ENCODE measurements at places on chromosomes 3 and 15.
A peak's percentile ranks its signal among the peaks of the same experiment; 100 is the strongest.

DNA sequence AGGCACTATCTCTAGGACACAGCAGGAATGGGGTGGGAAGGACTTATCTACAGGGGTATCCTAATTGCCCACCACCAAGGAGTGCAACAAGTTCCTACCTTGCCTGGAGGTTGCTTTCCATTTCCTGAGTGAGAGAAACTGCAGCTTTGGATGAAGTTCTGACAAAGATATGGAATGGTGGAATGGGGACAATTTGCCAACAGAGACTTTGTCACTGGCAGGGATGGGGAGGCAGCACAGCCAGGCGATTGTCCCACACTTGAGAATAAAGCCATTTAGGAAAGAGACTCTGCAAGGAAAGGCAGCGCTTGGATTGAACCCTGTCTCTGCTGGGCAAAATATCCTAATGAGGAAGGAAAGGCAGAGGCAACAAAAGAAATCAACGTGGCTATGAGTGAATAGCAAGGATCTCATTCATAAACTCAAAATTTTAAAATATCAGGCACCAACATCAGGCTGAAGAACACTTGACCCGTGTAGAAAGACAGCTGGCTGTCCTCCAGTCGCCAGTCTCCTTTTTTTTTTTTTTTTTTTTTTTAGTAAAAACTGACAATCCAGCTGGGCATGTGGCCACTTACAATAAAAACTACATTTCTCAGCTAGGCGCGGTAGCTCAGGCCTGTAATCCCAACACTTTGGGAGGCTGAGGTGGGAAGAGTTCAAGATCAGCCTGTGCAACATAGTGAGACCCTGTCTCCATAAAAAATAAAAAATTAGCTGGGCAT is 31.6 kb upstream of the PDE8A start:
- DNase-seq: no peak

DNA sequence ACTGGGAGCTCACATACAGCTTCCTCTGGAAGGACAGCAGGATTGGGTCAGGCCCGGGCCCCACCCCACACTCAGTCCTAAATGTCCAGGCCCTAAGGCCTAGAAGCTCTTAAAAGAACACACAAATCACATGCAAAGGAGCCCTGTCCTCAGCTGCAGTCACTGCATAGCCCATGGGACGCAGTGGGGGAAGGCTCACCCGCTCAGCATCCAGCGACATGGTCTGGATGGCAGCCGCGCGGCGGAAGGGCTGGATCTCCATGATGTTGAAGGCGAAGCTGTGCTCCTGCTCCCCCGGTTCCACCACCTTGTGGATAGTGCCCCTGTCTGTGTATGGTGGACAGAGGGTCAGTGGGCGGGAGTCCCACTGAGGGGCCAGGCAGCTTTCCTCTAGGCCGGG is 22.1 kb downstream of the SEMA7A start:
- DNase-seq: no peak

GRCh38 chr3:97009427-97010019 is 195.1 kb downstream of the EPHA6 start:
- no peak for DNase-seq

GRCh38 chr3:63993653-63994079 is 29.6 kb downstream of the PSMD6 start:
- DNase-seq: no peak

GRCh38 chr3:64438812-64439211 is 213.5 kb upstream of the PRICKLE2 start:
- no peak for DNase-seq

DNA sequence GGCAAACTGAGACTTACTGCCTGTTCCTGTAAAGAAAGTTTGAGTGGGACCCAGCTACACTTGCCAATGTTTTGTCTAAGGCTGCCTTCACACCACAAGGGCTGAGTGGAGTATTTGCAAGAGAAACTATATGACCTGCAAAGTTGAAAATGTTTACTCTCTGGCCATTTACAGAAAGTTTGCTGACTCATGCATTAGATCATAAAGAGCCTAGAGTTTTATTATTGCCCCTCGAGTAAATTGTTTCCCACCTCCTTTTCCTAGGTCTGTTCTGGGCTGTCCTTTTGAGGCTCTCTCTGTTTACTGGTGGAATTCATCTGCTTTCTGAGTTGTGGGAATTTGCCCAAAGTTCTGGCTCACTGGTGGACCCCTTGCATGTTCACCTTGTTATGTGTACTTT is 6.7 kb upstream of the PROK2 start:
- no peak for DNase-seq

DNA sequence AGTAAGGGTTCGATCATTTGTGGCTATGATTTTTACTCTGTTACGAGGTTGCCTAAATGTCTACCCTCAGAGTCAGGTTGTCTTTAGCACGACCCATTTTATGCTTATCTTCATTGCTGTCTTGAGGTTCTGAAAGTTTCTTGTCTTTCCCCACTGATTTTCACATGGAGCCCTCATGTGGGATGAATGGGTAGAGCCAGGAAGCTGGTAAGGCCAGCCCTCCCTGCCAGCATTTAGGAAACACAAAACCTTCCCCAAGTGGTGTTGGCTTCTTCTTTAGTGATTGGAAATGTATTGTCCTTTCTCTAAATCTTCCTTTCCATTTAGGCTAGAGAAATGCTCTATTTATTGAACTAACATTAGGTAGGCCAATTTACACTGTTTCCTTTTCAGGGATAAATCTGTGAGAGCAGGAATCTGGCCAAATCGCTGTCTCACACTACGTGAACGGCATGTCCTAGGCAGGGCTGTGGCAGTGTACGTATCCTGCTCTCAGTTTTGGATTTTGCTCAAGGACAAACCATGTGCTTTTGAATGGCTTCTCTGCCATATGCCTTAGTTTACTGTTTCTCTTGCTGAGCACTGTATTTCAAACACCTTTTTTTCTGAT is 43.7 kb downstream of the MYZAP start:
- peak; percentile 20 for DNase-seq

GRCh38 chr15:27599034-27599433 is 500.1 kb downstream of the OCA2 start:
- no peak for DNase-seq

DNA sequence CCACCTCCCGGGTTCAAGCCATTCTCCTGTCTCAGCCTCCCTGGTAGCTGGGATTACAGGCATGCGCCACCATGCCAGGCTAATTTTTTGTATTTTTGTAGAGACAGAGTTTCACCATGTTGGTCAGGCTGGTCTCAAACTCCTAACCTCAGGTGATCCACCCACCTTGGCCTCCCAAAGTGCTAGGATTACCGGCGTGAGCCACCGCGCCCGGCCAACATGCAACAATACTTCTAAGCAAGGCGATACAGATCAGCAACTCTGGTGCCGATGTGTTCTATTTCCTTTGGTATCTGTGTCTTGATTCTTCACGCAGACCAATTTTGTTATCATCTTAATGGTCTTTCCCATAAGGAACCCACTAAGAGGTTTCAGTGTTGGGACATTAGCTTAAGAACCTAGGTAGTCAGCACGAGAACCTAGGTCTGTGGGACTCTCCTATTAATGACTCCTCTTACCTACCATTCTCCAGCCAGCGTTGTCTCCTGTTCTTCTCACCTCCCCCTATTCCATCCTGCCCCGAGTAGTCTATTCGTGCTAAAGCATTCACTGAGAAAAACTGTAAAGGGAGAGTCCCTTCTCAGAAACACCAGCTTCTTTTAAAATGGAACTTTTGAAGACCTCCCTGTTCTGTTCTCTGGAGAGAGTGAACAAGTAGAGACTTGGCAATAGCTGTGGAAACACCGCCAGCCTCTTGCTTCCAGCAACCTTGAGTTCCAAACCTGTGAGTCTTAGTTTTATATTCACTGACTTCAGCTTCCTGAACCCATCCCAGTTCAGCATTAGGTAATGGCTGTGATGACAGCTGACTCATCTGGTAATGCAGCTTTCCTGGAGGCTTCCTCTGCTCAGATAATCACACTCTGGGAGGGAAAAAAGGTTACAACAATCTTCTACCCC is 61.2 kb downstream of the TSC22D2 start:
- DNase-seq: peak; percentile 17

- no peak for DNase-seq
Measured at GRCh38 chr3:106425026-106425425, 556.2 kb upstream of the CBLB start.

GRCh38 chr3:63624941-63625560 is 27.4 kb upstream of the SNTN start:
- no peak for DNase-seq

DNA sequence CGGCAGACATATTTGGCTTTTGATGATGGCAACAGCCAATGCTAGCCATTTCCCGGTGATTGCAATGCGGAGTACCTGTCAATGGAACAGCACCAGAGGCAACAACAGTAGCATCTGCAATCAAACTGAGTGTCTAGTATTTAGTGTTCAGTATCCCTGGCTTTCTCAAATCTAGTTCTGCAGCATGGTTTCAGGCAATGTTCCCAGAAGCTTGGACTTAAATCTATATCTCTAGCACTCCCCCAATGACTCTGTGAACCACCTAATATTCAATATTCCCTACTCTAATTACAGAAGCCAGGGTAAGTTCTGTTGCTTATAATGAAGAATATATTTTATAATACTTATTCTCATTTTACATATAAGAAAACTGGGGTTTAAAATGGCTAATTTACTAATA is 48.2 kb downstream of the TBL1XR1 start:
- DNase-seq: no peak

- DNase-seq: no peak
Measured at GRCh38 chr3:8450618-8451017, 51.0 kb upstream of the LMCD1 start.

DNA sequence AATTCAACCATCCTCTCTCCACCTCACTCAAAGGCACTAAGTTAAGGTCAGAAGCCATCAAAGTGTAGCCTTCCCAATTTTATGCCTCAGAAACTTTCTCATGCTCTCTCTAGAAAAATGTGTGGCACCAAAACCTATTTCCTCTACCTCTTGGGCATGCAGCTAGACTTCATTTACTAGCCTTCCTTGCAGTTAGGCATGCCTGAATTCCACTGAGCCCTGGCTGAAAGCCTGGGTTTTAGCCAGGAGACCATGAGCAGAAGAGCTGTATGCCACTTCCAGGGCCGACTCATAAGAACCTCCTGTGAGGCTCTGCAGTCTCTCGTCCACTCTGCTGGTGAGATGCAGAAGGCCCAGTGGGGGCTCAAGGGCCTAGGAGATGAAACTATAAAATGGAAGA is 145.0 kb downstream of the MYLK start:
- no peak for DNase-seq

DNA sequence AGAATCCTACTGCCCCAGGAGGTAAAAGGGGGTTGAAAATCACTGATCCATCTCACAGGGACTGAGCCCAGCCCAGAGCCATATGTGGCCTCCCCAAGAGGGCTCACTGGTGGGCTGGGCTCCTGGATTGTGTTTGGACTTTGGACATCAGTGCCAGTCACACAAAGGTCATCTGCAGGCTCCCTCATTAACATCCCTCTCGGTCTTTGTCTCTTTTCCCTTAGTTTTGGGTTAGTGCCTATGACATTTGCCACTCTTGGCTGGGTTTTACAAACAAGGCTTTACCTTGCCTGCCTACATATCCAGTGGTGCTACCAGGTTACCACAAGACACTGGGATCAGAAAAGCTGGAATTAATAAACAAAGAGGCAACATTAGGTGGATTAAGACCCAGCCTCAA is 27.9 kb downstream of the IFT122 start:
- no peak for DNase-seq

Data from thoracic aorta (tissue), 2 donors.